Stimulated activated naive CD4-positive, alpha-beta T cell (primary cell): ENCODE measurements at places on chromosomes 3 and 15.
A peak's percentile ranks its signal among the peaks of the same experiment; 100 is the strongest.

GRCh38 chr3:48070030-48070429 lies 53.8 kb upstream of the MAP4 start:
- no peak for DNase-seq

DNA sequence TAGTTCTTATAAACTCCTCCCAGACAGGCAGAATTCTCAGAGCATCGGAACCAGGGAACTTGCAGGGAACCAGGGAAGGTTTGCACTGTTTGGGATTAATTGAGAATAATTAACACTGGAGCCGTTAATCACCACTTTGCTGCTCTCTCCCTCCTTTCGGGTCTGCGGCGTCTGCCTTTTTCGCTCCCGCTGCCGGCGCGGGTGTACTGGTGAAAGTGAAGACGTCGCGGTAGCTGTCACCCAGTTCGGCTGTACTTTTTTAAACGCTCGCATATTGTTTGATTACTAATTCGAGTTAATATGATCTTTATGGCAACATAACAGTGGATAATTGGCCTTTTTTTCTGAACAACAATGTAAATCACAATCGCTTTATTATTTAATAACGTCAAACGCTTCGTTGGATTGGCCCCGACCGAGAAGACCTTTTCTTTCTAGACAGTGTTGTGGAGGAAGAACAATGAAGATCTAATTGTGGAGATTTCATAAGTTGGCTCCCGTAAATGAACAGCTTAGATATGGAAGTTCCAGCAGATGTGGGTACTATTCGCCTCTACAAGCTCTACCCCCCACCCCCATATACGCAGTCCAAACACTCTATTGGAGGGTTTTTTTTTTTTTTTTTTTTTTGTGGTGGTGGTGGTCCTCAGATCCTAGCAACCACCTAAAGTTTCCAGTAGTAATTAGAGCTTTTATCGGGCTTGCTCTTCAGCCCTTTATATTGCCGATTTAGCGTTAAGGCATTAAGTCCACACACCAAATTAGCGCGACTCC lies 12.7 kb downstream of the SOX2 start:
- peak; percentile 7 for DNase-seq

GRCh38 chr3:100994187-100994586 lies 966 bp upstream of the ABI3BP start:
- no peak for DNase-seq

DNA sequence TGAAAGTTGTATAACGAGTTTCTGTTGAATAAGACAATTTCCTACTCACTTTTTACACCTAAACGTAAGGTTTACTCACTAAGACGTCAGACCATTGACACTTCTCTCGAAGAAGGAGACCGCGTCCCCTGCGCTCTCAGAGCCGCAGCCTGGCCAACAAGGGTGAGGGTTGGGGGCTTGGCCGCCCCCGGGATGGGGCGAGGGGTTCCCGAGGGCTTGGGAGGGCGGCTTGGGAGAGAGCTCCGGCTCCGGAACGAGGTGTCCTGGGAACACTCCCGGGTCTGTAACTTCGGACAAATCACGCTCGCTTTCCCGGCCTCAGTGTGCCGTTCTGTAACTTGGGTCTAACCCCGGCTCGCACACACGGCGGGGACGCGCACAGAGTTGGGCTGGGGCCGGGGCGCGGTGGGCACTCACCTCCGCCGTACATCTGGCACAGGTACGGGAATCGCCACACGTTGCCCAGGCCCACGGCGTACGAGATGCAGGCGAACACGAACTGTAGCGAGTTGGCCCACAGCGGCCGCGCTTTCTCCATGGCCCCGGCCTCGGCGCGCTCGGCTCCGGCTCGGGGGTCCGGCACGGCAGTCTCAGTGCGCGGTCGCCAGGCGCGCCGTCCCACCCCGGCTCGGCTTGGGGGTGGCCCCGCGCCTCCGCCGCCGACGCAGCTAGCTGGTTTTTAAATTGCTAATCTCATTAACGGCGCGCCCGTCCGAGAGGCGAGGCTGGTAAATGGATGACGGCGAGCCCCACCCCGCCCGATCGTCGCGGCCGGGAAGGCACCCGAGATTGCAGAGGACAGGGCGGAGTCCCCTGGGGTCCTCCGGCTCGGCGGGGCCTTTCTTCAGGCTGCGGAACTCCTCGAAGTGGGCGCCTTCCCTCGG lies at the start of gene SLC6A20:
Gene SLC6A20, minus strand, starts transcription at position 655 of the 884 bp plus-strand sequence. Its CDS starts 117 bp downstream, at position 538.
- DNase-seq = no peak

DNA sequence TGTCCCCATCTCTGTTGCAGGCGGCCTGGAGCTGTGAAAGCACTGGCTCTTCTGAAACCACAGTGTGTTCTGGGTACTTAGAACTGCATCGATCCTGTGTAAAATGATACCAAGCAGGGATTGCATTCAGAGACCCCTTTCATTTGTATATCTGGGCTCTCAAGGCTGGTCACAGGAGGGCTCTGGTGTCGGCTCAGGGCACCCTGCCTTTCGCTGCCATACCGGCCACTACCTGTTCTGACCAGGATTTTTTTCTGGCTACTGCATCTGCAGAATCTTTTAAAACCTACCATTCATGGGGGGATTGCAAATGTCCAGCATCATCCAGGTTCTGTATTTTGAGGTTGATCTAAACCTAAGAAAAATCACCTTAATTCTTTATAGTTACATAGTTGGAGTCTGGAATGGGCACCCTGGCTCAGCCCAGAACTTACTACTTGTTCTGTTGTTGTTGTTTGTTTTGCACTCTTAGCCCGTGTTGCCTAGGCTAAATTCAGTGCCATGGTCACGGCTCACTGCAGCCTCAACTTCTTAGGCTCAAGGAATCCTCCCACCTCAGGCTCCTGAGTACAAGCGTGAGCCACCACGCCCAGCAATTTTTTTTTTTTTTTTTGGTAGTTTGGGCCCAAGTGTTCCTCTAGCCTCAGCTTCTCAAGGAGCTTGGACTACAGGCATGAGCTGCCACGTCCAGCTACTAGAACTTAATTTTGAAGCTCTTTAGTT lies 52.7 kb downstream of the TRIM71 start:
- no peak for DNase-seq

- DNase-seq = no peak
These were observed 154.9 kb downstream of the GREM1 start for GRCh38 chr15:32872621-32873283.

DNA sequence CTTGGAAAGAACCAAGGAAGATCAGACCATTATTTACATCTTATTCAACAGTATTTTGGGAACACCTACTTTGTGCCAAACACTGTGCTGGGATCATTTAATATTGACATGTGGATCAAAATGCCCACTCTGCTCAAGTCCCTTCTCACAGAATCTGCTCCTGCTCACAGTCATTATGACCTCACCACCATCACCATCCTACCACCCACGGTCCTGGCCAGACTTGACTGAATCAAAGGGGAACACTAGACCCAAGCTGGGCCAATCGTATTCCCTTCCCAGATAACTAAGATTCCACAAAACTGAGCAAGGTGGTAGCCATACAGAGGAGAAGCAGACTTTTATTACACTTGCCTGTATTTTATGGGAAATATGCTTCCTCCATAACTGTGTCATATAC lies 3.4 kb upstream of the CEP152 start:
- DNase-seq = no peak

DNA sequence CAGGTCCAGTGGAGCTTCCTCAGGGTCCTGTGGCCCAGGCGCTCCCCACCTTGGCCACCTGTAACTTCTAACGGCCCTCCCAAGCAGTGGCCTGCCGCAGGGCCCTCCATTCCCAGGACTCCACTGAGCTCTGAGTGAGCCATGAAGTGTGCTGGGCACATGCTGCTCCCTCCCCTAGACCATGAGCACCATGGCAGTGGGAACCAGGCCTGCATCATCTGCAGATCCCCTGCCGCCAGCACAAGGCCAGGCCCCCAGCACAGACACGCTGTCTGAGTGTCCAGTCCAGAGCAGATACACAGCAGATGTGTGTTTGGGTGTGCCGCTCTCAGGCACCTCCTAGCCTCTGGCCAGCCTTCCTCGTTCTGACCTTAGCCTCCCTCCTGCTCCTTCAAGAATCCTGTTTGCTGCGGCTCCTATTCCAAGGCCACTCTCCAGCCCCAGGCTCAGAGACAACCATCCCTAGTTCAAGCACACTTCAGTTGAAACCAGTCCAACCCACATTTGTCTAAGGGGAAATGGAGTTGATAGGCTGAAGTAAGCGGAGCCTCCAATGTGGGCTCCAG lies 7.0 kb upstream of the KLF15 start:
- DNase-seq = no peak
